ENCODE measurements at places on chromosomes 1 and 21.

GRCh38 chr1:73801912-73802429 is 396.0 kb downstream of the LRRIQ3 start:
- DNase-seq = no peak

DNA sequence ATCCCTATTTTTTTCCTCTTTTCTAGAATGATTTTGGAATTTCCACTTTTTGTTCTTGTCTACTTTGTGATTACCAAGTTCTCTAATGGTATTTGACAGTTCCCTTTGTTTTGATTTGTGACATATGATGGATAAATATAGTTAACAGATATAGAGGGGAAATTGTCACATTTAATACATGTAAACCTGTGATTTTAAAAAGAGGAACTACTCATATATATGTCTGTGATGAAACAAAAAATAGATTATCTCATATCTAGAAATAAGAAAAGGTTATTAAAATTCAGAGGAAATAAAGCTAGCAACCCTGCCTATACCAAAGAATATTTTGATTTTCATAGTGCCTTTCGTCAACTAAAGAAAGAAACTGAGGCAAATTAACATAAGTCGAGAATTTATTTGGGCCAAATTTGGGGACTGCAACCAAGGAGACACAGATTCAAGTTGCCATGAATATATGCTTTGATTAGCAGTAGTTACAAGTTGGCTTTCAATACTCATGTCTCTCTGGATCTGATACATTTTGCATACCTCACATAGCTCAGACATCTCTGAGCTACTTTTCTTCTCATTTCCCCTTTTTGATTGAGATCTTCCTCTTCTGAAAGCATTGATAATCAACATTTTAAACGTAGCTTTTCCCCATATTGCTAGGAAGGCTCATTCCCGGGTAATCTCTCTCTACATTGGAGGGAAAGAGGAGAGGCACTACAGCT is 15.6 kb upstream of the C21orf91 start:
- no peak for DNase-seq

- no peak for DNase-seq
Measured at GRCh38 chr1:178566187-178566586, 53.3 kb downstream of the TEX35 start.

DNA sequence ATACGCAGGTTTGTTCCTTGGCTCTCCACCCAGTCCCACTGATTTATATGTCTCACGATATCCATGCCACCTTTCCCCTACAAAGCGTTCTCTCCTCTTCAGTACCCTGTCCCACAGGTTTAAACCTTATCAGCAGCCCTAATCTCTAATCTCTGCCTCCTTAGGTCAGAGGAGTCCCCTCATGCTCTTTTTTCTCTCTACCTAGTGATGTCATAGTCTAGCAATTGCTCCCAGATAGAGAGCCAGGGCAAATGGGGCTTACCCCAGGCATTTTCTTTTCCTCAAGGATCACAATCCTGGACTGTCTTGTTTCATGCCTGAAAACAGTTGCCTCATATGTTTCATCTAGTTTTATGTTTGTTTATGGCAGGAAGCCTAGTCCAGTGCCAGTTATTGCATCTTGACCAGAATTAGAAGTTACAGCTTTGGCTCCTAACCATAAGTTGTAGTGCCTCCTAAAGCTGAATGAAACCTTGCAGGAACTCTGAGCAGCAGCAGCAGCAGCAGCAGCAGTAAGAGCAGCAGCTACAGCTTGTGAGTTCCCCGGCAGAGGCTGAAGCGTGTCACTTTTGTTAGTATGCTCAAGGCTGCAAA is 26.7 kb upstream of the TP53BP2 start:
- DNase-seq = no peak

- DNase-seq = no peak
Measured at GRCh38 chr21:42878678-42878992, 704 bp downstream of the WDR4 start.

DNA sequence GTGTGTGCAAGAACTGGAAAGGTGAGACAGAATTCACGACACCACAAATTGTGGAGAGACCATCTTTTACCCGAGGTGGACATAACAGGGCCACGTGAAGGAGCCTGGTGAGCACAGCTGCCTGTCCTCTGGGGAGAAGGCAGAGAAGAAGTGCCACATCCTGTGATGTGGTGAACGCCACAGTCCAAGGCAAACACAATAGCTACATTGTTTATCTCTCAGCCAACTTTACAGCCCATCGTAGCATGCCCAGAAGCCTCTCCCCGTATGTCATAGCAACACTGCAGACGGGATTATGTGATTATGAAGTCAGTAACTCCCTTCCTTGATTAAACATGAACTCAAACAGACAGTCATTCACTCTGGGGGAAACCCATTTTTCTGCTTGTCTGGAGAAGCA is 612.2 kb downstream of the SMYD3 start:
- no peak for DNase-seq

DNA sequence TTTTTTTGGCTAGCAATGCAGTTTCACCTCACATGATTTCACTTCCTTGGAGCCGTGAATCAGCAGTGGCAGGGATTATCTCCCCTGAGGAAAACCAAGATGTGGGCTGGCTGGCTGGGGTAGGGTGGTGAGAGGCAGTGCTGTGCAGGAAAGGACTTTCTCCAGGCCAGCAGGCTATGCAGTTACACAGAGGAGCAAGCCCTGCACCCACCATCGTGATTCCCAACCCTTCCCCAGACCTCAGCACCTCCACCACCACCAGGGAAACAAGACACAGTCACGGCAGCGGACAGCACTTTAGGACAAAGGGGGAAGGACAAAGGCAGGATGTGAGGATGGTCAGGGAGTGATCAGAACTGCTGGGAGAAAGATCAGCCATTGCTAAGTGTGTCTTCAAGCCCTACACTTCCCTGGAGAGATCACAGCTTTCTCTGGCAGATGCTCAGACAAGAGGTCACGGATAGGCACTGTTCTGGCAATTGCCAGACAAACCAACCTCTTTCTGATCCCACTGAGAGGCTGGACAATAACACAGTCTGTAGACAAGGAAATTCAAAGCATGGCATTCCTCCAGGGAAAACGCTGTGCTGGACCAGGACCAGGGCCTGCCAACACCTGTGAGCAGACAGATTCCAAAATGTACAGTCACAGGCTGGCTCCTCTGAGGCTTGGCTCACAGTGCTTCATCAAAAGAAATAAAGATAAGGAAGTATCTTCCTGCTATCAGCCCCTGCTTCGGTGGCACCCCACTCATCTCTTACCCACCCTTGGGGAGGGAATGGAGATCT is 509.4 kb downstream of the SMYD3 start:
- DNase-seq = no peak

DNA sequence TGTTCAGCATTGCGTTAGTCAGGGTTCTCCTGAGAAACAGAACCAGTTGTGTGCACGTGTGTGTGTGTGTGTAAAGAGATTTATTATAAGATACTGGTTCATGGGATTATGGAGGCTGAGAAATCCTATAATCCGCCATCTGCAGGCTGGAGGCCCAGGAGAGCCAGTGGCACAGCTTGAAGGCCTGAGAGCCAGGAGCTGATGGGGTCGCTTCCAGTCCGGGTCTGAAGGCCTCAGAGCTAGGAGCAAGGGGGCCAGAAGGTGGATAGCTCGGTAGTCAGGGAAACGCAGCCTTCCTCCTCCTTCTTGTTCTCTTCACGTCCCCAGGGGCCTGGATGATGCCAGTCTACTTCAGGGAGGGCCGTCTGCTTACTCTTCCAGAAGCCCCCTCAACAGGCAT is 37.7 kb downstream of the FAAP20 start:
- DNase-seq = no peak

DNA sequence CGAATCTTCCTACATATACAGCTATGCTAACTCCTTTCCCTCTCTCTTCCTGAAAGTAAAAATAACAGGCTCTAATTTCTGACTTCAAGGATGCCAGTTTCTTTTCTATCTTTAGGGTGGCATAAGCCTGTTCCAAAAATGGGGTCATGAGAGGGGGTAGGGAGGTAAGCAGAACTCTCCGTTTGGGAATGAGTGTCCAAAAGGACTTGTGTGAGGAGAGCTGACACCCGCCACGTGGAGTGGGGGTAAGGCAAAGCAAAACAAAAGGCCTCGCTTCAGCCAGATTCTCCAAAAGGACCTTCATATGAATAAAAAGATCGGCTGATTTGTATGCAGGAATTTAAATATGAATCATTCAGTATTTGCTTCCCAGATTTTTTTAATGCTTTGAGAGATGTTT is 28.6 kb downstream of the PLPPR4 start:
- DNase-seq = no peak

All from stimulated activated CD8-positive, alpha-beta memory T cell treated with anti-CD3 and anti-CD28 coated beads, Interleukin-15, amount 100 ng/mL, for 48 hours (primary cell).